RKO (cell line): ENCODE measurements at places on chromosomes 1 and 21.

DNA sequence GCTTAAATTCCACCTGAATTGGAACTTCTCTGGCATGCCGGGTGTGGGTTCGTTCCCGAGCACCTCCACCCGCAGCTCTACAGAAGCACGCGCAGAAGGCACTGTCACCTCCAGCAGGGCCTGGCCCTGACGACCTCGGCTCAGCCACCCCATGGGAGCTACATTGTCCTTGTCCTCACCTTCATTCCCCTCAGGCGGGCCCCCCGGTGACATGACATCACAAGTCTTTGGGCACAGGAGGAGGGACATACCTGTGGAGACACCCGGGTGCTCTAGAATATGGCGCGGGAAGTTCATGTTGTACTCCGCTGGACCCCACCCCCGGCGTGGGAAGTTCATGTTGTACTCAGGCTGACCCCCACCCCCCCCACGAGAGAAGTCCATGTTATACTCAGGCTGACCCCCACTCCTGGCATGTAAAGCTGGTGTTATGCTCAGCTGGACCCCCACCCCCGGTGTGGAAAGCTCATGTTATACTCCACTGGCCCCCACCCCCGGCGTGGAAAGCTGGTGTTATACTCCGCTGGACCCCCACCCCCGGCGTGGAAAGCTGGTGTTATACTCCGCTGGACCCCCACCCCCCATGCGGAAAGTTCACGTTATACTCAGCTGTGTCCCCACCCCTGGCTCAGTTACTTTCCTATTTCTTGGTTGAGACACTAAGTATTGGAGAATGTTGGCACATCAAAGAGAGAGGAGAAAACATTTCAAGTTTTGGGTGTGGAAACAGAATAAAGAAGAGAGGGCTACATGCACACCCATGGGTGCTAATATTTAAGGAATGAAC, 37.6 kb downstream of the UMODL1 start:
- DNase-seq = no peak

- DNase-seq = no peak
Measured at GRCh38 chr21:18812308-18812707, 408.7 kb upstream of the TMPRSS15 start.

DNA sequence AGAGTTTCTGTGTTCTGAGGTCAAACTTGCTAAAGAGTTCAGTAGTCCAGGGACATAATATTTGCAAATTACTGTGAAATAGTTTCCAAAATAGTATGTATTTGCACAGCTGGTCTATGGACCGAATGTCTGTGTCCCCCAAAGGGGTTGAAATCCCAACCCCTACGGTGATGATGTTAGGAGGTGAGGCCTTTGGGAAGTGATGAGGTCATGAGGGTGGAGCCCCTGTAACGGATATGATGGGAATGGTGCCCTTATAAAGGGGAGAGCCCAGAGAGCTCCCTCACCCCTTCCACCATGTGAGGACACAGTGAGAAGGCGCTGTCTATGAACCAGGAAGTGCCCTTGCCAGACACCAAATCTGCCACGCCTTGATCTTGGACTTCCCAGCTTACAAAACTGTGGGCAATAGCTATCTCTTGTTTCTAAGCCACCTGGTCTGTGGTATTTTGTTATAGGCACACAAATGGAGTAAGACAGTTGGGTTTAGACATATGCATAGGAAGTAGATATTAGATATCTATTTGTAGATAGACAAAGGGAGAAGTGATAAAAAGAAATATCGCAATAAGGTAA, 21.7 kb downstream of the RNF187 start:
- DNase-seq = no peak

- peak; percentile 9 for DNase-seq
Measured at GRCh38 chr1:91736715-91737615, 149.0 kb downstream of the TGFBR3 start.
